Stimulated activated naive CD4-positive, alpha-beta T cell treated with Interleukin-2 at 50 U/mL for 16 hours (primary cell): ENCODE measurements at places on chromosomes 1 and 21.

GRCh38 chr21:15976807-15977206, 247.0 kb downstream of the USP25 start:
- DNase-seq: no peak

DNA sequence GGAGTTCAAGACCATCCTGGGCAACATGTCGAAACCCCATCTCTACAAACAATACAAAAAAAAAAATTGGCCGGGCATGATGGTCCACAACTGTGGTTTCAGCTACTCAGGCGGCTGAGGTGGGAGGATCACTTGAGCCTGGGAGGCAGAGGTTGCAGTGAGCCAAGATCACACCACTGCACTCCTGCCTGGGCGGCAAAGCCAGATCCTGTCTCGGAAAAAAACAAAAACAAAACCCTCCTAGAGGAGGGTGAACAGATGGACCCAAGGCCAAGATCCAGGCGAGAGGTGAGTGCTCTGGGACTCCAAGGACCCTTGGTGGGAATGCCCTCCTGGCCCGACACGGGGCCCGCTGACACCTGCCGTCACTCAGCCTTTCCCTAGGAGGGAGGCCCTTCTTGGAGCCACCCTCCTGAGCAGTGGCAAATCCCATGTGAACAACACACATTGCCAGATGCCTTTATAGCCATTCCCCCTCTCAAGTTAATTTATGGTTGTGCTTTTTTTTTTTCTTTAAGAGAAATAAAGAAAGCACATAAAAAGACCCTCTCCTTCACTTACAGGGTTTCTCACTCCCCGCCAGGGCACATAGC, 380 bp downstream of the TFF2 start:
- DNase-seq: no peak

DNA sequence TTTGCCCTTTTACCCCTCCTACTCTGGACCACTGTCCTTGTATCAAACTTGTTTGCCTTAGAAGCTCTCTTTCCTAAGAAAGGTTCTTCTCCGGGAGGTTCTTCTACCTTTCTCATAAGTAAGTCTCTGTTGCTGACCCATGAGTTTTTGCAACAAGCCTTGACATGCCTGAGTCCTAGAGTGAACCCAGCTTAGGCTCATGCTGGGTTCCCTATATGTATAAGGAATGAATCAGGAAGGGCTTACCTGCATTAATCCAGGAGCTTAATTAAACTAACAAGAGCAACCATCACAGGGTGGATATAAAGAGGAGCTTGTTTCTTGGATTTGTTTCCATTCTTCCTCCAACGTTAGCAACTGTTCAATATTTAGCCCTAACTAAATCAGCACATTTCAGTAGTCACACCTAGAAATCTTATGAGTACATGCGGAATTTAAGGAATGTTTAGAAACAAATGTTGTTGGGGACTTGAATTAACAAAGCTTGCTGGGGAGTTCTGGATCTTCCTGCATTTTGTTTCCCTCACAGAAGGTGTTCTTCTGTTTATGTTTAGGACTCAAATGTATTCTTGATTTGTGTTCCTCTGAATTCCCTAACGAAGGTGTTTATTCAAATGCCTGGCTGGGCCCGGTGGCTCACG, 64.3 kb upstream of the RAB3GAP2 start:
- no peak for DNase-seq

DNA sequence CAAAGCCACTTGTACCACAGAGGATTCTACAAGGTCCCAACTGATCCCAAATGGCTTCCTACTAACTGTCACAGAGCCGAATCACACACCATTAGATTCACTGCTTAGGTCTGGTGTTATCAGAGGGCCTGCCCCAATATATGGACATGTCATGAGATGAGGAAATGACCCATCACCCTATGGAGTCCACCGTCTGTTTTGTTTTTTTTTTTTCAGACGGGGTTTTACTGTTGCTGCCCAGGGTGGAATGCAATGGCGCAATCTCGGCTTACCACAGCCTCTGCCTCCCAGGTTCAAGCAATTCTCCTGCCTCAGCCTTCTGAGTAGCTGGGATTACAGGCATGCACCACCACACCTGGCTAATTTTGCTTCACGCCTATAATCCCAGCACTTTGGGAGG, 83.8 kb upstream of the ETS2 start:
- DNase-seq: no peak

DNA sequence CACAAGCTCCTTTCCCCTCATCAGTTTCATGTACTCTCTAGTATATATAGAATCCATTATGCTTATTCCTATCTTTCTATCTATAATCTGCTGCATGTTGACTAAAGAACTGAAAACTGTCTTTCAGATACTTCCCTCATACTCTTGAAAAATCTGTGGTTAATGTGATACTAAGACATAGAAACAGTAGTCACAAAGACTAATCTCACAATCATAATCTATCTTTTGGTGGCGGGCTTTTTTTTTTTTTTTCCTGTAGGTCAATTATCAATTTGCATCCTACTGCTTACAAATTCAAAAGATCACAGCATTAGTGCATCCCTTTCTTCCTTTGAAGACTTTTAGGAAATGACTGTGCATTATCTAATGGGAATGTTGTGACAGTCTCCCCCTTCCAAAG, 4.7 kb downstream of the UBR4 start:
- no peak for DNase-seq

DNA sequence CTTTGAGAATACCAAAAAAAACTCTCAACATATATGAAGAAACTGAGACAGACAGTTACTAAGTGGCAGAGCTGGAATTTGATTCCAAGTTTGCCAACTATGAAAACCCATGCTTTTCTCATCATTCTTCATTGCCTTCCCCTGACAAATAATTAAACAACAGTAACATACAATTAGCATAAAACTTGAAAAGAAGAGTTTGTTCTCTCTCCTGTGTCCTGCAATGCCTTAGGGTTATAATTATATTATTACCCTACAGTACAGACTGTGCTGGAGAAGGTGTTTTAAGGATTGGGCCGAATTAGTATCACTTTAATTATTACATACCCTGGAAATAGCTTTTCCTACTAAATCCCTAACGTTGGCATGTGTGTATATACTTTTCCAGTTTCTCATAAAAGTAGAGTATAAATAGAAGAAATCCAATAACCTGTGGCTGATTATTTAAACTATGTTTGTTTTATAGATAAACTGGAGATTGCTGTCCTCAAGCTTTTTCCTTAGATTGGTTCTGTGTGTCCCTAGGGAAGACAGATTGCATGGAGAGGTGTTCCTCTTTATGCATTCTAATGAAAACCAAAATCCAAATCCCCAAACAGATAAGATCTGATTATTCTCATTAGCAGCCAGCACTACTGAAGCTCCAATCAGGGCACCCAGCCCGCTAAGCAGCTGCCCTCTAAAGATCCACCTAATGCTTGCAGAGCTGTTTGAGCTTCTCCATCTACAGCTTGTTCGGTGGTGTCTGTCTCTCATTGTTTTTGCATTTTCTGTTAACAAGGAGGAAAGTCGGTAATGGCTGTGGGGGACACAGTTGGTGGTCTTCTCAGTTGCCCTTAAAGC, 156.3 kb downstream of the TM2D1 start:
- no peak for DNase-seq

- DNase-seq: no peak
These were observed 138.2 kb downstream of the NFIA start for GRCh38 chr1:61220536-61220935.
